BJ (cell line): ENCODE measurements at places on chromosomes 6 and 20.

DNA sequence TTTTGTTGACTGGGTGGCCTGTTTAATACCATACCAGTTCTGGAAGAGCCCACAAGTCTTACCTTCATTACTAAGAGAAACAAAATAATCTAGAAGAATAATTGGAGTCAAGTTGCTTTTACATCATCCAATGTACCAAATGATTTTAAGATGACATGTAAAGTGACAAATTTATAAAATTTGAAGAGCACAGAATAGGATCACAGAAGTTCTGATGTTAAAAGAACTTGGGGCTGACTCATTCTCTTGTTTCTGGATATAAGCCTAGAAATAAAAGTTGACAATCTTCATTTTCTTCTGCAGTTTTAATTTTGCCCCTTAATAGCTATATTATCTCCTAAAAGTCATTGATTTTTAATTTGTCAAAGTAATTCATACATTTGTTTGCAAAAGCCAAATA lies 317.5 kb upstream of the MARCKS start:
- DNase-seq: no peak

- DNase-seq: no peak
These were observed 32.9 kb downstream of the COX4I2 start for GRCh38 chr20:31670371-31671228.

DNA sequence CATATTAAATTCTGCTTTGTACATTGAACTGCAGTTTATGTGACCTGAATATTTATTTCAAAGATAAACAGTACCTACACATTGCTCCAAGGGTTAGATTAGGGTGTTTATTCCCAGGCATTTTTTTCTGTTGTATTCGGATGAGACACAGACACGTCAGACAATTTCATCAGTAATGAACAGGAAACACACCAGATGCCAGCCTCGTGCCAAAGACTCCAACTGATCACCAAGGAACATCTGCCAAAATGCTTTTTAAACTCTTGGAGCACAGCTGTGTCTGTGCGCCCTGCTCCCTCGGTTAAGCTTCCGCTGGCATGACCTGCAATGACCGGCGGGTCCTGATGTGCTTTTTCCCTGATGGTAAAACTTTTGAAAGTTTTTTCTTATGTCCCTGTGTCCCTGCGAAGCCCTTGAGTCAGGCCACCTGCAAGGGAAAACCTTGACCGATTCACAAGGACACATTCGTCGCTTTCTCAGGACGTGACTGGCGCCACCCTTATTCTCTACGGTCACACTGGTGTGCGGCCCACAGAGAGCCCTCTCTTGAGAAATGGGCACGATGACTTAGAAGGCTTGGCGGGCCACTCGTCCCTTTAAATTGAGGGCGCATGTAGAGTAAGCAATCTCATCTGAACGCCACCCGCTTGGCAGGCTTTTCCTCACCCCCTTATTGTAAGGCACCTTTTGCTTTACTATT lies 173.9 kb downstream of the QKI start:
- DNase-seq: peak; percentile 25

DNA sequence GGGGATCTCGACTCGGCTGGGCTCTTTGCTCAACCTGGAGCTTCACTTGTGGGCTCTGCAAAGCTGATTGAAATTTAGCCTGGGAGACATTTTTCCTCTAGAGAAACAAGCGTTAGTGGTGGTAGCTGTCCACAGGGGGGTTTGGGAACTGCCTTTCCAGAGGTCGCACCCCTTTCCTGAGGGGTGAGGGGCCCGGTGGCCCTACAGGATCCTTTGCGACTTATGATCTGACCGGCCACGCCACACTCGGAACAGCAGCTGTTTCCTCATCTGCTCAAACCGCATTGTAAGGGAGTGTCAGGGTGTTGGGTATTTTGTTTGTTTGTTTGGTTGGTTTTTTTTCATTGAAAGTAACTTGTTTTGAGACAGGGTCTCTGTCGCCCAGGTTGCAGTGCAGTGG lies 21.0 kb downstream of the PNLDC1 start:
- DNase-seq: no peak

GRCh38 chr20:41798930-41799502 lies 180.8 kb upstream of the CHD6 start:
- no peak for DNase-seq

GRCh38 chr6:117451671-117452070 lies 25.9 kb upstream of the ROS1 start:
- no peak for DNase-seq

DNA sequence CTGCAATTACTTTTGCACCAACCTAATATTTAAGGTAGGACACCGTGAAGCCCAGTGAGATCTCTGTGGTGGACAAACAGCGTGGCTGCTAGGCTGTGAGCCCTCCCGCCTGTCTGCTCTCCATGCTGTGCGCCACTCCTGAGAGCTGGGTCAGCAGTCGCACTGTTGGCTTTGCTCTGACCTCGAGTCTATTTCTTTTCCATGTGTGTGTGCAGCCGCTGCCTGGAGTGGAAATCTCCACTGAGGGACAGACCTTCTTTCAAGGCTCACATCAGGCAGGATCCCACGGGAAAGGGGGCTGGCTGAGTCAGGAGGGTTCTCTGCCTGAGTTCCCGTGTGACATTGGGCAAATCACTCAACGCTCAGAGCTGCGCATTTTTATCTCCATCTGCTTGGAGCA lies 27.1 kb downstream of the RIPOR3 start:
- DNase-seq: no peak
